HepG2 (cell line): ENCODE measurements at places on chromosomes 6 and 20.

GRCh38 chr6:168598251-168599117 is 157.5 kb downstream of the SMOC2 start:
- no peak overlapping the region for H3K27ac ChIP-seq
- H3K27me3 ChIP-seq, result peaks cover 43% of the 10 kb centered on the region
- no peaks in the 10 kb centered on the region for H3K36me3 ChIP-seq
- H3K4me1 ChIP-seq, result no peaks in the 10 kb centered on the region

DNA sequence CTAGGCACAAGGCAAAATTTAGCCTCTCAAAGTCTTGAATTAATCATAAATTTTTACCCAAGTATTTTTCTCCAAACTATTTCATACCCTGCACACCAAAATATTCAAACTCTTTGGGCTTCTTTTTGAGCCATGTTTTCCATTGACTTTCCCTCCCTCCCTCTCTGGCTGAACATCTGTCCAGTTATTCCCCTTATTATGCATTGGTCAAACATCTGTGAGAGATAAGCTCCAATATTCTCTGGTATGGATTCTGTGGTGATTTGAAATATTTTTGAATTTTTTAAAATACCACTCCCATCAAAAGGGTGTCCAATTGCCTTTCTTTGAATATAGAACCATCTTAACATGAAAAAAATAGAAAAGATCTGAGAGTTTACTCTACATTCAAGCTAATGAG is 244.2 kb downstream of the RFPL4B start:
- no peak overlapping the region for H3K27ac ChIP-seq
- no peak for DNase-seq
- no peak overlapping the region for H3K4me3 ChIP-seq
- H3K36me3 ChIP-seq, result no peaks in the 10 kb centered on the region
- H3K4me1 ChIP-seq, result no peaks in the 10 kb centered on the region
- no peaks in the 10 kb centered on the region for H3K27me3 ChIP-seq

DNA sequence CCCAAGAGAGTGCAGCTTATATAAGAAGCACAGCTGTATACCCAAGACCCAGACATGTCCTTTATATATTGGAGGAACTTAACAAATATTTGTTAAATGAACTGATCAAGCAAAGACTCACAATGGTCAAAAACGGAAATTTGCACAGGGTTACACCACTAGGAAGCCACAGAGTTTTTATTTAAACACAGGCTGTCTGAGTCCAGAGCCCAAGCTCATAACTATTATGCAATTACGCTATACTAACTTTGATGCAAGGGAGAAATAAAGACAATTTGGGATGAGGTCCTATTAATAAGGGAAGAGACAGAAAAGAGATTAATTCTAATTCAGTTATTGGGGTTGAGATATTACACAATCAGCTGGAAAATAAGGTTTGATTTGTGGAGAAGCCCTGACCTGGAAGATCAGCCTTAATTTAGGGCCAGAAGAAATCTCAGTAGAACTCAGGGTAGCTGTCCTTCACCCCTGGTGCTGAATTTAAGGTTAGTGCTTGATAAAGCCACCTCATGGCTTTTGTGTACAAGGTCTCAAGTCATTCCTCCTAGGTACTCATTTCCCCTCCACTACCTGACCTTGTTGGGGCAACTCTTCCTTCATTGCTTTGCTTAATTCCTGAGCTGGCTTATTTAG is 10.5 kb upstream of the ZNF334 start:
- peak; percentile 68 for DNase-seq
- no peak overlapping the region for H3K27ac ChIP-seq
- no peaks in the 10 kb centered on the region for H3K27me3 ChIP-seq
- H3K4me1 ChIP-seq, result peaks cover 30% of the 10 kb centered on the region
- no peak overlapping the region for H3K4me3 ChIP-seq
- H3K36me3 ChIP-seq, result no peaks in the 10 kb centered on the region

GRCh38 chr6:6826961-6827360 is 238.4 kb downstream of the LY86 start:
- H3K4me1 ChIP-seq, result peaks cover 9% of the 10 kb centered on the region; the same call in 1 of the 2 replicates
- H3K27me3 ChIP-seq, result peaks cover 12% of the 10 kb centered on the region; the same call in 1 of the 3 replicates
- H3K4me3 ChIP-seq, result no peak overlapping the region
- DNase-seq, result no peak

- no peak for DNase-seq
- H3K4me3 ChIP-seq, result no peak overlapping the region
- peaks cover 23% of the 10 kb centered on the region; the same call in 2 of the 3 replicates for H3K27me3 ChIP-seq
- peaks cover 9% of the 10 kb centered on the region for H3K4me1 ChIP-seq
These were observed 934 bp downstream of the KCNK5 start for GRCh38 chr6:39228111-39228971.

DNA sequence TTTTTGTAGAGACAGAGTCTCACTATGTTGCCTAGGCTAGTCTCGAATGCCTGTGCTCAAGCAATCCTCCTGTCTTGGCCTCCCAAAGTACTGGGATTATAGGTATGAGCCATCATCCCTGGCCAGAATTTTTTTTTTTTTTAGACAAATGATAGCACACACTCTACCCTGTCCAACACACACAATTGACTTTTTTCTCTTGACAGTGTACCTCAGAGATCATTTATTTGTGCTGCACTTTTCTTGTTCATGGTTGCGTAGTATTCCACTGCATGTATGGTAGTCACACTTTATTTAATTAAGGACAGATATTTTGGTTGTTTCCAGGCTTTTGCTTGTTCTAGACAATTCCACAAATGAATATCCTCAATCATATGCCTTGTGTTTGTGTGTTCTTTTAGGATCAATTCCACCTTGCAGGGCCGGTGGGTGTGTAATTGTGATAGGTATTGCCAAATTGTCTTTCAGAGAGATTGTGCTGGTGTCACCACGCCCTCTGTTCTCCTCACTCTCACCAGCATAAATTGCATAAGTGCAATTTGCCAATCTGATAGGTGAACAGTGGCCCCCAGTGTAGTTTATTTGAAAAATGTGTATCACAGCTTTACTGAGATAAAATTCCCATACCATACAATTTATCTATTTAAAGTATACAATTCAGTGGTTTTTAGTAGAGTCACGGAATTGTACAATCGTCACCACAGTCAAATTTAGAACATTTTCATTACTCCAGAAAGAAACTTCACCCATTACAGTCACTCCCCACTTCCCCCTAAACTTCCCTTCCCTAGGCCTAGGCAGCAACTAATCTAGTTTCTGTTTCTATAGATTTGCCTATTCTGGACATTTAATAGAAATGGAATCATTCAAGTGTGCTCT is 20.1 kb downstream of the SRC start:
- no peaks in the 10 kb centered on the region for H3K4me1 ChIP-seq
- H3K36me3 ChIP-seq, result peaks cover 69% of the 10 kb centered on the region
- H3K27me3 ChIP-seq, result no peaks in the 10 kb centered on the region
- H3K27ac ChIP-seq, result no peak overlapping the region

DNA sequence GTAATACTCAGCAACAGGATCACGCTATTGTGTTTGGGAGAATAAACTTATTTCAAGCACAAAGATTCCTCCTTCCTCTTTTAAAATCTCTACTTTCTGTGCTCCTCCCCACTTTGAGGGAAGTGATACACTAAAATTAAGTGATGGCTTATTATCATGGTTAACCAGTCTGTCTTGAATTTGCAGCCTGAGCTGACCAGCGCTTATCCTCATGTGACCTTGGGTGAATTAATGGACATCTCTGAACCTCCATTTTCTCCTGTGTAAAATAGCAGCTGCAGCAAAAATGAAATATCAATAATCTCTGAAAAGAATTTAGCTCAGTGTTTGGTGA is 222.6 kb downstream of the BCAS1 start:
- no peak for DNase-seq
- no peaks in the 10 kb centered on the region for H3K27me3 ChIP-seq
- peaks cover 26% of the 10 kb centered on the region for H3K4me1 ChIP-seq
- H3K4me3 ChIP-seq, result no peak overlapping the region
- no peaks in the 10 kb centered on the region for H3K36me3 ChIP-seq

- DNase-seq, result no peak
- H3K27ac ChIP-seq, result no peak overlapping the region
- peaks cover 20% of the 10 kb centered on the region for H3K4me1 ChIP-seq
- no peaks in the 10 kb centered on the region for H3K27me3 ChIP-seq
These were observed 44.1 kb upstream of the TSPYL1 start for GRCh38 chr6:116323863-116324262.

- peak overlapping the region; percentile 15 for H3K27ac ChIP-seq
- no peak overlapping the region for H3K4me3 ChIP-seq
- H3K36me3 ChIP-seq, result no peaks in the 10 kb centered on the region
- peaks cover 30% of the 10 kb centered on the region for H3K4me1 ChIP-seq
- no peaks in the 10 kb centered on the region for H3K27me3 ChIP-seq
These were observed 35.9 kb upstream of the FAM50B start for GRCh38 chr6:3813150-3813780.

GRCh38 chr6:157325069-157325805 is 1.9 kb upstream of the TMEM242 start:
- no peaks in the 10 kb centered on the region; the same call in 2 of the 3 replicates for H3K27me3 ChIP-seq
- H3K4me3 ChIP-seq, result peak overlapping the region; percentile 18; the same call in 1 of the 2 replicates
- H3K4me1 ChIP-seq, result peaks cover 66% of the 10 kb centered on the region
- DNase-seq, result peak; percentile 78
- no peak overlapping the region for H3K27ac ChIP-seq

- no peaks in the 10 kb centered on the region for H3K27me3 ChIP-seq
- no peaks in the 10 kb centered on the region for H3K36me3 ChIP-seq
- no peaks in the 10 kb centered on the region for H3K4me1 ChIP-seq
- H3K4me3 ChIP-seq, result no peak overlapping the region
- no peak for DNase-seq
- no peak overlapping the region for H3K27ac ChIP-seq
These were observed 392.9 kb downstream of the GJA1 start for GRCh38 chr6:121828146-121828886.

DNA sequence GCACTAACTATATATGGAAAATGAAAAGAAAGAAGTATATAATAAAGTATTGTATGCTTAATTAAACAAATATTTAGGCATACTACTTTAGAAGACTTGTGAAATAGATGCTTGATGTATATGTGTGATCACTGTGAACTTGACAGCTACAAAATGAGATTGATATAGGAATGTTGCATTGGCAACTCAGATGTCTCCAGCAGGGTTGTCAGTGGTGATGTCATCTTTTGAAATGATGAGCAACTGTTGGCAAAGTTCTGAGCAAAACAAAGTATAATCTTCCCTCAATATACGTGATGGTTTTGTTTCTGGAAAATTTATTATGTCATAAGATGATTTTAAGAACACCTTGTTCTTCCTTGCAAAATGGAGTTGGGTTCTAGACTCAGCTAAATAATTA is 133.8 kb downstream of the ARID1B start:
- H3K4me1 ChIP-seq, result no peaks in the 10 kb centered on the region
- no peaks in the 10 kb centered on the region for H3K27me3 ChIP-seq
- H3K36me3 ChIP-seq, result peaks cover 4% of the 10 kb centered on the region
- no peak overlapping the region for H3K27ac ChIP-seq
- H3K4me3 ChIP-seq, result no peak overlapping the region

- no peaks in the 10 kb centered on the region for H3K27me3 ChIP-seq
- peaks cover 91% of the 10 kb centered on the region for H3K4me1 ChIP-seq
- H3K4me3 ChIP-seq, result no peak overlapping the region
- peaks cover 3% of the 10 kb centered on the region for H3K36me3 ChIP-seq
- peak; percentile 68 for DNase-seq
These were observed 22.1 kb downstream of the DCBLD1 start for GRCh38 chr6:117504478-117505144.

DNA sequence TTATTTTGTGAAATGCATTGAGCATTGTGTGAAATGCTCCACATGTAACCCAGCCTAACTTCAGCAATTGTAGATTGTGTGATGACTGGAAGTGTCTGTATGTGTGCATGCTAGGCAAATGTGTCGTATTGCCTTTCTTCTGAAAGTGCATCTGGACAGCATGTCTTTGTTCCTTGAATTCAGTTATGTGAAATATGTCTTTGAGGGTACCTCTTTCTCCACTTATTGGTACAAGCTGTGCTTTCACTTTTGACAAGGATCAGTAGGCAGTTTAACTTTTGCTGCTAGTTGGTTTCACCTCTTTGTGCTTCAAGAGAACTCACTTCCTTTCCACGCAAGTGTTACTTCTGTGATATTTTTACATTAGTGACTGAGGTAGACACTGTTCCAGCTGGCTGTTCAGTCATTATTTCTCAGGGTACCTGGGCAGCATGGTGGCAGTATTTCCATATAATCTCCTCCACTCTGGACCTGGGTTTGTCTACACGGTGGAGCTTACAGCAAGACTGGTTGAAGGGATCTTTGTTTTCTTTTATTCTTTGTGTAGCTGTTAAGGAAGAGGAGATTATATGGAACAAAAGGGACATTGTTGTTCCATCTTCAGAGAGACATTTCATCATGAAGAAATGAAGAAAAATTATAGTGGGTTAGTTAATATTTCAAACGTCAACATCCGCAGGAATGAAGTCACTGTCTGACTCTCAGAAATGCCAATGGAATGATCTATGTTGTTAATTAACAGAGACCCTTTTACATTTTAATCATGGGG is 175.4 kb downstream of the UTRN start:
- H3K4me1 ChIP-seq, result peaks cover 8% of the 10 kb centered on the region
- H3K4me3 ChIP-seq, result no peak overlapping the region
- H3K36me3 ChIP-seq, result peaks cover 81% of the 10 kb centered on the region
- DNase-seq, result peak; percentile 37
- H3K27ac ChIP-seq, result peak overlapping the region; percentile 14

DNA sequence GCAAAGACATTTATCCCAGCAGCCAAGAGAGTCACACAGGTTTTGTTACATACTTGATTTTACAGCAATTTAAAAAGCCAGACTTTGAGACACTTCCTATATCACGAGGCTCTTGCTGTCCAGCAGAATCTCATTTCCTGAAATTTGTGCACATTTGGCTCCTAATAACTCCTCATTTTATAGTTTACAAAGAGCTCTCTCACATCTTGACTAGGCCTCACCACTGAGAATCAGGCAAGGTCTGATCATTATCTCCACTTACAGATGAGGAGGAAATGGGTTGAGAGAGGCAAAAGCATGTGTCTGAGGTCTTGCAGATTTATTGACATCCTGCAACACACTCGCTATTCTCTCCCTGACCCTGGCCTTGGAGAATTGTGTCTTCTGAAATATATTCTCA is 426.8 kb downstream of the MAFB start:
- H3K4me3 ChIP-seq, result no peak overlapping the region
- no peak for DNase-seq
- no peaks in the 10 kb centered on the region for H3K4me1 ChIP-seq

- no peak overlapping the region for H3K4me3 ChIP-seq
- peaks cover 20% of the 10 kb centered on the region for H3K4me1 ChIP-seq
- no peak overlapping the region for H3K27ac ChIP-seq
- no peaks in the 10 kb centered on the region for H3K27me3 ChIP-seq
These were observed 16.8 kb upstream of the EEF1A1 start for GRCh38 chr6:73537677-73538076.

GRCh38 chr20:5822569-5822968 is 72.4 kb downstream of the SHLD1 start:
- H3K4me3 ChIP-seq, result no peak overlapping the region
- no peaks in the 10 kb centered on the region for H3K36me3 ChIP-seq
- no peak for DNase-seq
- H3K4me1 ChIP-seq, result peaks cover 71% of the 10 kb centered on the region

- DNase-seq, result peak; percentile 39
- 0 out of 2 replicates have a peak, but pooled peaks cover 10% of the 10 kb centered on the region for H3K4me1 ChIP-seq
- no peaks in the 10 kb centered on the region for H3K27me3 ChIP-seq
- H3K4me3 ChIP-seq, result 0 out of 2 replicates have a peak overlapping the region, but pooled peaks have one; percentile 24
- no peak overlapping the region for H3K27ac ChIP-seq
These were observed 731.4 kb upstream of the CITED2 start for GRCh38 chr6:140105857-140106256.
